Renal cortex interstitium (tissue), 15 donors: ENCODE measurements at places on chromosomes 6 and 20. TPM values are rescaled to one million over a fixed set of nuclear protein-coding genes. Genes with fewer than 3 reads are reported as not detected.

OR11A1 gene
- polyA plus RNA-seq = not detected

SLCO4A1 gene
- 4.2 TPM for polyA plus RNA-seq

BPIFB1 gene
- not detected for polyA plus RNA-seq

MTG2 gene
- 43.5 TPM for polyA plus RNA-seq

EGFL8 gene
- polyA plus RNA-seq = 24.3 TPM

FILIP1 gene
- polyA plus RNA-seq = 3.1 TPM

GLP1R gene
- polyA plus RNA-seq = 0.93 TPM

GRCh38 chr6:35042031-35042815 is 98.9 kb downstream of the TCP11 start:
- DNase-seq = no peak

DNA sequence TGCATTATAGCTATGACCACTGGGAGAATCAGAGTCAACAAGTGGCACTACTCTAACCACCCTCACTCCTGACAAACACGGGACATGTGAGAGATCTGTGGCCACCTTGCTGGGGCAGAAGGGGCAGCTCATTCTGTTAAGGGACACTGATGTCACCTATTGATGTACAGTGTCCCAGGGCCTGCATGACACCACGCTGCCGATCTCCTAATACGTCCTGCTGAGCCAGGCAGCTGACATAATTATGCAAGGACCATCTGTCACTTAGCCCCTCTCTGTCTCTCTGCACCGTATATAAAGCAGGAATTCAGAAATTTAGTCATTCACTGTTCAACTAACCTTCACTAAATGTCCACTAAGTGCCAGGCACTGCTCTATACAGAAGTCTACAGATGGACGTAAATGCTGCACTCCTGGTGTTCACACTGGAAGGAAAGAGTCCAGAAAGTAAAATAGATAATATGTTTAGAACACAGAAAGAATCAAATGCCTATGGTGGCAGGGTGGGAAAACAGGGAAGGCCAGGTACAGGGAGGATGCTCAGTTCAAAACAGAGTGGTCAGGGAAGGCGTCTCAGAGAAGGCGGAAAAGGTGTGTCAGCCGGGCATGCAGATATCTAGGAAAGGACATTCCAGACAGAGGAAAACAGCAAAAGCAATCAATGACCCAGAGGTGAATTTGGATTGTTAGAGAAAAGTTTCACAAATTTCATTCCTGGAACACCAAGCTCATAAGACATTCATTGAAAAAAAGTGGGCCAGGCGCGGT is 173.8 kb downstream of the ZNF217 start:
- DNase-seq = no peak

GRCh38 chr6:52221302-52221701 is 23.0 kb downstream of the IL17F start:
- no peak for DNase-seq

DNA sequence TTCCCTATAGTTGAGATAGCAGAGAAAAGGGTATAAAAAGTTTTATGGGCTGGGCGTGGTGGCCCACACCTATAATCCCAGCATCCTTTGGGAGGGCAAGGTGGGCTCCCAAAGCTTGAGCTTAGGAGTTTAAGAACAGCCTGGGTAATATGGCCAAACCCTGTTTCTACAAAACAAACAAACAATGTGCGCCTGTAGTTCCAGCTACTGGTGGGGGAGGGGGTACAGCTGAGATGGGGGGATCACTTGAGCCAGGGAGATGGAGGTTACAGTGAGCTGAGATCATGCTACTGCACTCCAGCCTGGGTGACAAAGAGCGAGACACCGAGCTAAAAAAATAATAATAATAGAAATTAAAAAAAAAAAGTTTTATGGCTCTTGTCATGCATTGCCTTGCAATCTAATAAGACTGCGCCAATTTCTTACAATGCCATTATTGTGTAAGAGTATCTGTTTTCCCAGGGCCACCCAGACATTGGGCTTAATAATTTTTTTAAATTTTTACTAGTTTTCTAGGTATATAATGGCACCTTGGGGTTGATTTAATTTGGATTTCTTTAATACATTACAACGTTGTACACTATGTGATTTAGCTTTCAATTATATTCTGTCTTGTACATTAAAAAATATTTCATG is 3.9 kb downstream of the ACSS2 start:
- no peak for DNase-seq

DNA sequence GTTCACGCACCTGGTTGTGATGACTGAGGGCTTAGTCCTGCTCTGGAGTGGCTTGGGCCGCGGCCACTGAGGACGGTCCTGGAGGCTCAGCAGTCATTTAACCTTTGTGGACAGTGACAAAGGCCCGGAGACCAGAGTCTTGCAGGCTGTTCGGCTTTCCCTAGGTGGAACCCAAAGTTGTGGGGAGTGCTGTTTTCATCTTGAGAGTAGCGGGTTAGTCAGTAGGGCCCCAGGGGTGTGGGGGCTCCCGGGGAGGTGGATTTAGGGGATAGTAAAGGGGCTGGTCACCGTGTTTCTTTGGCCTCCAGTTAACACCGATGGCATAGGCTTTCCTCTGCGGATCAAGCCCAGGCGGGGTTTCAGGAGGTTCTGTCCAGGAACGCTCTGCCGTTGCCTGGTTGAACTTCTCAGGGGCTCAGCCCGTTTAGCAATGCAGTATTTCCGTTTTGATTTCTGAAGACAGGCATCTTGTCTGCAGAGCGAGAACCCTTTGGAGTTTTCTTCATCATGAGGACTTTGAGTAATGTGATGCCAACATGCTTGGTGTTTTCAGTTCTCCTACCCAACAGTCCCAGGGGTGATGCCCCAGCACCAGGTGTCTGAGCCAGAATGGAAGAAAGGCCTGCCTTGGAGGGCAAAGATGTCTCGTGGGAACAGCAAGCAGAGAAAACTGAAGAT is 31.8 kb downstream of the ZNF831 start:
- no peak for DNase-seq

GRCh38 chr20:47061549-47061948 is 166.9 kb downstream of the EYA2 start:
- no peak for DNase-seq

DNA sequence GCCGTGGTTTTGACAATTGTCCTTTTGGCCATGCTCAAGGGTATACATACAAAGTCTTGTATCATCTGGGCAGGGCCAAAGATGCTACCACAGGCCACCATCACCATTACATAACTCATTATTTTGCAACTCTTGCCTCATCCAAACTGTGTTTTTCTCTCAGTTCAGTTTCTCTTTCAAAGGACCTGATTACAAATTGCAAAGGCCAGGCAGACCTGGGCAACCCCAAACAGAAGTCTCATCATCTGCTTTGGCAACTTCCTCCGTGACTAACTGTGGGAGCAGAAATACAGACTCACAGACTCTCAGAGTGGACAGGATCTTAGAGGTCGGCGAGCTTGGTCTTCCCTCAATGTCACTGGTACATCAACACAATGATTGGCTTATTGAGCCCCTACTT is 117.8 kb upstream of the NEDD9 start:
- no peak for DNase-seq

DNA sequence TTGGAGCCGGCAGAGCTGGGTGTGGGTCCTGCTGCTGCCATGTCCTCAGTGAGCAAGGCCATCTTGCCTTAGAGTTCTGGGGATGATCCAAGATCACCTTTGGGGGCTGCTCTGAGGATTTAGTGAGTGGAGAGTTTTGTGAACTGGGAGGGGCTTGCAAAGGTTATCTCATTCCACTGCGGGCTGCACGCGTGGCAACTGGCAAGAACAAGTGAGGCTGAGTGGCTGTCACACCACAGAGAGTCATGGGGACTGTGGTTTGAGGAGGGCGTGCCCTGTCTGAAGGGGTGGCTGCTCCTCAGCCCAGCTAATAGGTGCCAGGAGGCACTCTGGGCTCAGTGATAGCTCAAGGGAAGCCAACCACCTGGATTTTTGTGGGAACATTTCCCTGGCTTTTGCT is 37.6 kb downstream of the TTLL9 start:
- no peak for DNase-seq

- DNase-seq = no peak
These were observed 169.3 kb upstream of the CDH4 start for GRCh38 chr20:61082720-61083119.

DNA sequence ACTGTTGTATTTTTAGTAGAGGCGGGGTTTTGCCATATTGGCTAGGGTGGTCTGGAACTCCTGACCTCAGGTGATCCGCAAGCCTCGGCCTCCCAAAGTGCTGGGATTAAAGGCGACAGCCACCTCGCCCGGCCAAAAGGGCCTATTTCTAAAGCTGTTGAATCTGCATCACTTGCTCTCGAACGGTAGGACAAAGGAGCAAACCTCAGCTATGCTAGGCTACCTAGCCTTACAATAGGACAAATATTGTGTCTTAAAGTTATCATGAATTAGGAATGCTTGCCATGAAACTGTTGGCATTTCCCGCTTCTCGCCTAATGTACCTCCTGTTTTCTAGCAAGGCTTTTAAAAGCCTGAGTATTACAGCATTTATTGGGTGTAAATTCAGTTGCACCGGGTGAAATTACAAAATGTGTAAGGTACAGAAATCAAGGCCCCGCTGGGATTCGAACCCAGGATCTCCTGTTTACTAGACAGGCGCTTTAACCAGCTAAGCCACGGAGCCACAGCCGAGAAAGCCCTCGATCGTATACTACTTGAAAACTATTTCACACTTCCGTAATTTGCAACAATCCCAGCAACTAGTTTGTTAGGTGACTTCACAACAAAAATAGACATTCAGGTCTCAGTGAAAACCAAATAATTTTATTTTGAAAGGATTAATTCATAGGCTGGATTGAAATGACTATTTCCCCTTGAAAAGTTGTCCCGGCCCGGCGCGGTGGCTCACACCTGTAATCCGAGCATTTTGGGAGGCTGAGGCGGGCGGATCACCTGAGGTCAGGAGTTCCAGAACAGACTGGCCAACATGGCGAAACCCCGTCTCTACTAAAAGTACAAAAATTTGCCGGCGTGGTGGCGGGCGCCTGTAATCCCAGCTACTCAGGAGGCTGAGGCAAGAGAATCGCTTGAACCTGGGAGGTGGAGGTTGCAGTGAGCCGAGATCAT is 211.6 kb upstream of the ZNF184 start:
- DNase-seq = no peak

DNA sequence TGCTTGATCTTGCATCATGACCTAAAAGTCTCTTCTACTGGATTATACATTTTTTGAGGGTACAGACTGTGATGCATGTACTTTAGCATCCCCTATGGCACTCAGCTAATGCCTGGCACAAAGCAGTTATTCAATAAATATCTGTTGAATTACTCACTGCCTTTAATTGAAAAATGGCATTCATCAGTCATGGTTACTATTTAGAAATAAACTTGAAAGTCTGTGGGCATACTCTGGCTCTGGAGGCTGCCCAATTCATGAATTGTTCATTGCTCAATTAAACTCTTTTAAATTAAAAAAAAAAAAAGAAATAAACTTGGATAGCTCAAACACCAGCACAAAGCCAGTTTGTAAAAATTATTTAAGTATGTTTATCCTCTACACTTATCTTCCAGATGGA is 40.0 kb downstream of the HEBP2 start:
- no peak for DNase-seq

- DNase-seq = no peak
These were observed 165.7 kb upstream of the AFDN start for GRCh38 chr6:167660944-167661551.

DNA sequence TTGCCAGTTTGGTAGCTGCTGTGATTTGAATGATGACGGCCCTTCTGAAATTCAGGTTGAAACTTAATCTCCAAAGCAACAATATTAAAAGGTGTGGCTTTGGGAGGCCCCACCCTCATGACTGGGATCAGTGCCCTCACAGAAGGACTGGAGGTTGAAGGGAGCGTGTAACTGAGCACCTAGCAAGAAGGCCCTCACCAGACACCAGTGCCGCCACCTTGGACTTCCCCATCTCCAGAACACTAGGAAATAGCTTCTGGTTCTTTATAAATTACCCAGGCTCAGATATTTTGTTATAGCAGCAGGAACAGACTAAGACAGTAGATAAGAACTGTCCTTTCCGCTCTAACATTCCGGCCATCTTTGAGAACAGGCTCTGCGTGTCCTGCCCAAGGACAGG is 243.1 kb downstream of the DLL1 start:
- no peak for DNase-seq

- DNase-seq = no peak
These were observed 73.6 kb downstream of the LCA5 start for GRCh38 chr6:79463621-79464050.

DNA sequence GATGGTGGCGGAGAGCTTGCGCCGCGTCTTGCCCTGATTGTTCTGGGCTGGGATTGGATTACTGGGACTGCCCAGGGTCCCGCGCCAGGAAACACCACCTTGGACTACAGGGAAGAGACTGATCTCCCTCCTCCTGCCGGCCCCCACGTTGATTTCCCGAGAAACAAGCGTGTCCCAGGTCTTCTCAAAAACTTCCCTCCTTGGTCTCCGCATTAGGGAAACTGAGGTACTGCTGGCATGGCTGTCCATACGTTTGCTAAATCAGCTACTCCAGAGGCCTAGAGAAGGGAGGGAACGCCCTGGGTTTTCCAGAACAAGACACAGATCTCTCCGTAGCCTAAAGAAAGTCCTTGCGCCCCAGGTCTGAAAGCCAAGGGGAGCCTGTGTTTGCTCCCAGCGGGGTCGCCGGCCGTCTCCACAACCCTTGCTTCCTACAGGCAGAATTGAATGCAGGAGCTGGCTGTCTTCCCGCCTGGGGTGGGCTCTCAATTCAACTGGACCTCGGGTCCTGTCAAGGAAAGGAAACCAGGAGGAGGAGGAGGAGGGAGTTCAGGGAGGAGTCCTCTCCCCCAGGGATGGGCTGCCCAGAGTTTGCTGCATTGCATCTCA is 29.2 kb downstream of the TFAP2A start:
- no peak for DNase-seq

- DNase-seq = no peak
These were observed 44.3 kb upstream of the KIF13A start for GRCh38 chr6:18031680-18032256.
